ENCODE measurements at places on chromosomes 12 and 14.

DNA sequence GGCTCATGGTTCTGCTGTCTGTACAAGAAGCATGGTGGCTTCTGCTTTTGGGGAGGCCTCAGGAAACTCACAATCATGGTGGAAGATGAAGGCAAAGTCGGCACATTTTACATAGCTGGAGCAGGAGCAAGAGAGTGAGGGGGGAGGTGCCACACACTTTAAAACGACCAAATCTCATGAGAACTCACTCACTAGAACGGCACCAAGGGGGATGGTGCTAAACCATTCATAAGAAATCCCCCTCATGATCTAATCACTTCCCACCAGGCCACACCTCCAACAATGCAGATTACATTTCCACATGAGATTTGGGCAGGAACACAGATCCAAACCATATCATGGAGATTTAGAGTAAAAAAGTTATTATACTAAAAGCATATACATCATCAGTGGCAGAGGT is 13.6 kb upstream of the LEMD3 start:
- DNase-seq = no peak

DNA sequence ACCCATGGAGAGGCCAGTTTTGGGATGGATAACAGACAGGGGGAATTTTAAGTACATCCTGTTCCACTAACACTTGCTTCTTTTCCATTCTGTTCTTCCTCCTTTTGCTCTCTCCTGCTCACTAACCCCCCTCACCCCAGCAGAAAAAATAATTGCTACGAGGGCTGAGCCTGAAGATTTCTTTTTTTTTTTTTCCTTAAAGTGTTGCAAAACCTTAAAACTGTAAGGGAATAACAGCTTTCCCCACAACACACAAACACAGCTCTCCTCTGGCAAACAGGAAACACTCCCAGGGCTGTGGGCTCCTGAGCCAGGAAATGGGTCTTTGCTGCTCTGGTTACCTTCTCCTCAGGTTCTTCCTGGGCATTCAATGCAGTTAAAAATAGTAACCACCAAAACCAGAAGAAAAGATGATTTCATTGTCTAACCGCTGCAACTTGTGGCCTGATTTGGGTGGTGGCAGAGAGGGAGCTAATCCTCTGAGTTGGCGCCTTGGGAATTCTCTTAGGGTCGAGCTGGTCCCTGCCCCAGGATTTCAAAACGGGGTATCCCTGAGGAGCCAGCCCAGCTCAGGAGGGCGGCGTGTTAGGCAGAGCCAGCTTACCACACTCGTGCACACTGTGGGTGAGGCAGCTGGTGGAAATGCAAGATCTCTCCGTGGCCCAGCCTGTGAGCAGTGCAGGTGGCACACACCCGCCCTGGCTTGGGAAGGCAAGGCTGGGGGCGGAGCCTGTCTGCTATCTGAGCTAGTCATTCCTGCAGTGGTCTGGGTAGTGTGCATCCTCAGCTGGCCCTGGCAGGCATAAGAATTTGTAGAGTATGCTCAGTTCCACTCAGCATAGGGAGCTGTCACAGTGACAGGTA is 17.1 kb upstream of the EMP1 start:
- DNase-seq = peak; percentile 93

DNA sequence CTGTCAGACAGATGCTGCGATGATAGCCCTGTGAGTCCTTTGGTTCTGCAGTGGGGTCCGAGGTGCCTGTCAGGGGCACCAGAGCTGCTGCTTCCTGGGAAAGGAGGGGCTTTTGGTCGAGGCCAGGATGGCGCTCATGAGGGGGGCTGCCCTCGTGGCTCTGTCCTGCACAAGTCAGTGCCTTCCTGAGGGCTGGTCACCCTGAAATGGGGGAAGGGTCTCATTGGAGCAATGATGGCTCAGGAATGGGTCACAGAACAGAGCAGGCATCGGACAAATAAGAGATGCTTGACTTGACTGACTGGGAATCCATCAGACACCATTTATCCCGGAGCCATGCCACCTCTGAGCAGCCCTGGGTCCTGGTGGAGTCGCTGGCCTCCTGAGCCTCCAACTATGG is 121.9 kb downstream of the ADGRD1 start:
- no peak for DNase-seq

DNA sequence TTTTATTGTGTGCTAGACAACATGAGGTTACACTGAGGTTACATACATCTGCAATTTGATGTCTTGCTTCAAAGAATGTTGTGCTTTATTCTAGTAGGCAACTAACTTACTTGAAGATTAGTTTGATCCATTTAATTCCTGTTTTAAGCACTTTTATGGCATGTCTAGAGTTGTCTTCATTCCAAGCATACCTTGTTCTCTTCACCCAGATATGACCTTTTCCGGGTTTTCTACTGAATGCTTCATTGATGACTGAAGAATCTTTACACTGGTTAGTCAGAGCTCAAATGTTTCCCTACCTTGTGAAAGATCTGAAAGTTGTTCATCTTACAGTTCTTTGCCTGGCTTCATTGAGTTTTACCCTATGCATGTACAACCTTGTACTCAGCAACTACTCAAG is 274.0 kb upstream of the KITLG start:
- DNase-seq = no peak

GRCh38 chr14:65838565-65838964 is 426.0 kb downstream of the FUT8 start:
- DNase-seq = no peak

- DNase-seq = no peak
These were observed 144.4 kb upstream of the TMPO start for GRCh38 chr12:98370976-98371375.

DNA sequence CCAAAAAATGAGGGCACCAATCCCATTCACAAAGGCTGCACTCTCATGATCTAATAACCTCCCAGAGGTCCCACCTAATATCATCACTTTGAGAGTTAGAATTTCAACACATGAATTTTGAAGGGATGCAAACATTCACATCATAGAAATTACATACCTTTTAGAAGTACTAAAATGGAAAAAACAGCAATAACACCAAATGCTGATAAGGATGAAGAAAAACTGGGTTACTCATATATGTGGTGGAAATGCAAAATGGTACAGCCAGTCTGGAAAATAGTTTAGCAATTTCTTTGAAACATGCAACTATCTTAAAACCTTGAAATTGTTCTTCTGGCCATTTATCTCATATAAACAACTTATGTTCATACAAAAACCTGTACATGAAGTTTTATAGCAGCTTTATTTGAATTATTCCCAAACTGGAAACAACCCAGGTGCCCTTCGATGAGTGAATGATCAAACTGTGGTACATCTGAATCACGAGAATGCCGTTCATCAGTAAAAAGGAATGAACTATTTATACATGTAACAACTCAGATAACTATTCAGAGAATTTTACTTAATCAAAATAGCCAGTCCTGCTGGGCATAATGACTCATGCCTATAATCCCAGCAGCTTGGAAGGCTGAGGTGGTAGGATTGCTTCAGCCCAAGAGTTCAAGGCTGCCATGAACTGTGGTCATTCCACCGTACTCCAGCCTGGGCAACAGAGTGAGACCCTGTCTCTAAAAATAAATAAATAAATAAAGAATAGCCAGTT is 109.4 kb upstream of the SSTR1 start:
- no peak for DNase-seq

DNA sequence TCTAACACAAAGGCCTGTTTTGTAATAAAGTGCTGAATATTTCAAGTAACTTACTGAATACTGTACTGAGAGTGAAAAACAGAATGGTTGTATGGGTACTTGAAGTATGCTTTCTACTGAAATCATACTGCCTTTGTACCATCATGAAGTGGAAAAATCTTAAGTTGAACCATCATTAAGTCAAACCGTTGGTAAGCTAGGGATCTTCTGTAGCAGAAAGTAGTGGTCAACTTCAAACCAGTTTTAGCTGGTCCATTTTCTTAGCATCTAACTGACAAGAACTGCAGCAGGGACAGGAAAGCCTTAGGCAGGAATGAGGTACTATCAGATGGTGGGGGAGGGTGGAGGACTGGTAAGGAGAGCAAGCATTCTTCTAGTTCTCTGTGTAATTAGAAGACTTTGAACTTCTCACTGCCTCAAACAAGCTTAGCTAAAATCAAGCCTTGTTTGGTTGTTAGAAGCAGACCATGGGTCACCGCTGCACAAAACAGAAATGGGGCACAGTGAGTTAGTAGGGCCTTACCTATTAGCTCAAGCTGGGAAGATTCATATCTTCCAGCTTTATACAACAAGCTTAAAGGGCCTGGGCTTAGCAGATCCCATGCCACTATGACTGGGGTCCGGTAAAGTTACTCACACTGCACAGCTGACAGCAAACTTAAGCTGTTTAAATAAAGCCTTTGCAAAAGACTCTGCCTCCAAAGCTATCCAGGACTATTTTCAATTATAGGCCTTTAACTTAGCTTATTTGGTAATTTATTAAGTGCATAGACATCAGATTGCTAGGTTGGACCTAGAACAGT is 73.8 kb downstream of the ACADS start:
- DNase-seq = no peak

- DNase-seq = no peak
These were observed 2.8 kb upstream of the SLC25A47 start for GRCh38 chr14:100320157-100320856.

GRCh38 chr14:79328863-79329262 is 882.4 kb downstream of the DIO2 start:
- no peak for DNase-seq

- DNase-seq = no peak
These were observed 13.9 kb upstream of the MYL2 start for GRCh38 chr12:110934093-110934852.

DNA sequence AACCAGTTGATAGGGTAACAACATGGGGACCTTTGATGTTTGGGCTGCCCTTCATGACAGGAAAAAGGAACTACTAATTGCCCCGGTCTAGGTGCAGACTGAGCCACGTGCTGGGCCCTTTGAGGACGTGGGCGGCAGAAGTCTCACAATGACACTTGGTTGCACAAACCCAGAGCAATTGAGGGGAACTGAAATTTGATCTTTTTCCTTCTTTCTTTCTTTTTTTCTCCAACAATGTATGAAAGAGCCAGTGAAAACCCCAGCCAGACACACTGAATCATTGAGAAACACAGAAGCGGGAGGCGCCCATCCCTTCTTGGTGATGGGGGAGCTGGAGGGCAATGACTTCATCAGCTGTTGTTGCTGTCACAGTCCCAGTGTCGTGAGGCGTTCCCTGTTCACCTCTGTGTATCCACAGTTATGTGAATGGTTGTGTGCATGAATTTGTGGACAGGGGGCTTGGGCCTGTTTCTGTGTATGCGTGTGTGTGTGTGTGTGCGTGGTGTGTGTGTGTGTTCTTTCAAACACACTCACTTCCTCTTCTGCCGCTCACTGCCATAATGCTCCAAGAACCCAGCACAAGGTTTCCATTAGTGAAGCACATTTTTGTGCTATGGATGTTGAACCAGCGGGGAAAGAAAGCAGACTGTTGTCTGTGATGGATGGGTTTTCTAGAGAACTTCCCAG is 137.5 kb upstream of the CCND2 start:
- peak; percentile 78 for DNase-seq

- no peak for DNase-seq
These were observed 102.6 kb downstream of the TSPAN9 start for GRCh38 chr12:3179731-3180130.

GRCh38 chr12:83541446-83541845 is 854.7 kb downstream of the TMTC2 start:
- DNase-seq = no peak

GRCh38 chr12:76590131-76590530 is 30.6 kb upstream of the OSBPL8 start:
- DNase-seq = no peak

DNA sequence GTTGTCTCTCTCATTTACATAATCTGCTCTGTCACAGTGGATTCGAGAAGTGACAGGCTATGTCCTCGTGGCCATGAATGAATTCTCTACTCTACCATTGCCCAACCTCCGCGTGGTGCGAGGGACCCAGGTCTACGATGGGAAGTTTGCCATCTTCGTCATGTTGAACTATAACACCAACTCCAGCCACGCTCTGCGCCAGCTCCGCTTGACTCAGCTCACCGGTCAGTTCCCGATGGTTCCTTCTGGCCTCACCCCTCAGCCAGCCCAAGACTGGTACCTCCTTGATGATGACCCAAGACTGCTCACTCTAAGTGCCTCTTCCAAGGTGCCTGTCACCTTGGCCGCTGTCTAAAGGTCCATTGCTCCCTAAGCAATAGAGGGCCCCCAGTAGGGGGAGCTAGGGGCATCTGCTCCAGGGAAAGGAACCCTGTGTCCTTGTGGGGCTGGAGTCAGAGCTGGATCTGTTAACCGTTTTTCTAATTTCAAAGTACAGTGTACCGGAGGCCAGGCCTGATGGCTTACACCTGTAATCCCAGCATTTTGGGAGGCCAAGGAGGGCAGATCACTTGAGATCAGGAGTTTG is 5.1 kb downstream of the ERBB3 start:
- DNase-seq = no peak

DNA sequence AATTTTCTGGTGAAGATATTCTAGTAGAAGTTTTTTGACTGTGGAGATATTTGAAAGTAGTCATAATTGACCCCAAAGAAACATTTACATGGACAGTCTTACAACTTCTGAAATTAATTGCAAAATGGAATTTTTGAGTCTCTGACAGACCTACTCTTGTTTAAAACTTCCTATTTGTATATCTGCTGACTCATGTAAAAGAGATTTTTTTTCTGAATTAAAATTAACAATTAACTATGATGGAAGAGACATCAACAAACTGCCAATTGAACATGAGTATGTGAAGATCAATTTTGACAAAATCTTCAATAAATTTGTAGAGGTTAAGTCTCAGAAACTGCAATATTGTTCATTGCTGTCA is 108.5 kb upstream of the MAX start:
- no peak for DNase-seq

- DNase-seq = no peak
These were observed 2.0 kb upstream of the BCL2L14 start for GRCh38 chr12:12068751-12069150.
